ENCODE measurements at places on chromosomes 12 and 14.

DNA sequence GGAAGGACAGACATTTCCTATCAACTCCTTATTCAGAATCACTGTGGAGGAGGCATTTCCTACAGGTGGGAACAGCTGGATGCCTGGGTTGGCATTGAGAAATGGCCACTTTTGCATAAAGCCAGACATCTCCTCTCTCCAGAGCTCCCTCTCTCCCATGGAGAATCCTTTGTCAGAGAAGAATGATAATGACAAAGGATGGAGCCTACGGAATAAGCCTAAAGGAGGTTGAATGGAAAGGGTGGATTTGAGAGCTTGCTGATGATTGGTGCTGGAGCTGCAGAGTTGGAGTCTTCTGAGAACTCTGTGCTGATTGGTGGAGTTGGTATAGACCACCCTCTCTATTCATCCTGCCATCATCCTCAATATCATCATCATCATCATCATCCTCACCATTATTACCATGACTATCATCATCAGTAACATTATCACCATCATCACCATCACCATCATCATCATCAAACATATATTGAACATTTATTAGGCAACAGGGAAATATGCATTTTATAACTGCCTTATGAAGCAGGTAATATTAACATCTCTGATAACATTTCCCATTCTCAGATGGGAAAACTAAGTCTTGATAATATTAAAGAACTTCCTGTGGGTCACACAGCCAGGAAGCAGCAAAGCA lies 89.2 kb upstream of the HSPB8 start:
- peak; percentile 57 for DNase-seq

DNA sequence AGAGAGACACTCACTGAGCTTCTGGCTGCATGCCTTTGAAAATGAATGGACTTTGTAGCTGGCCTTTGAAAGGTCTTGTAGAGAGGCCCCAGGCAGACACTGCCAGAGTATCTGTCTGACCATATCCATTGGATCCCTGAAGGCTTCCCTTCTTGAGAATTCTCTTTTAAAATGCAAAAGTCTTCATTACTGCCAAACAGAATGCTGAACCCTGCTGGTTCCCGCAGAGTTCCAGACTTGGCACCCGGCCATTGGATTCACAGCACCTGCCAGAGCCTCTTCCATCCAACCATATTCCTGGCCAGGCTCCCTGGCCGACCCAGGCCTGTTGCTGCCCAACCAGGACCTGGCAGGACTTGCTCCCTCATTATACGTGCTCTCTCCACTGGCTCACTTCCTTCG lies 182.5 kb downstream of the GXYLT1 start:
- DNase-seq: no peak

- peak; percentile 51 for DNase-seq
Observed at GRCh38 chr12:122980183-122981035, at the start of gene ARL6IP4. Gene ARL6IP4 (plus strand): TSS chr12:122980681. CDS start chr12:122981140, 459 bp downstream.

DNA sequence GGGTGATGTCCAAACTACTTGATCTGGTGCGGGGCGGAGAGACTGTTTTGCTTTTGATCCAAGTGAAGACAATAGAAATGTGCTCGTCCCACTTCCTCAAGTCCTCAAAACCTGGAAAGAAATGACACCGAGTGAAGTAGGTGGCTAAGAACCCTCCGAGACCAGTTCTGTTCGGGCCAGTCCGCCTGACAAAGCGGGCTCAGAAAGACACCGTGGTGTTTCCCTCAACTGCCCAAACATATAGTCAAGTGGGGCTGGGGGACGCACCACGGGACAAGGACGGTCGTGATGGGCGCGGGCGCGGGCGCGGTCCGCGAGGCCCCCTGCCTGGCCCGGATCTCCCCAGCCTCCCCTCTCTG lies 1.6 kb downstream of the PHLDA1 start:
- no peak for DNase-seq

GRCh38 chr12:111041091-111041490 lies 120.7 kb upstream of the MYL2 start:
- DNase-seq: no peak

GRCh38 chr12:106249411-106250135 lies 1.8 kb upstream of the CKAP4 start:
- no peak for DNase-seq

- DNase-seq: no peak
Observed at GRCh38 chr12:88922816-88923215, 342.5 kb upstream of the KITLG start.

DNA sequence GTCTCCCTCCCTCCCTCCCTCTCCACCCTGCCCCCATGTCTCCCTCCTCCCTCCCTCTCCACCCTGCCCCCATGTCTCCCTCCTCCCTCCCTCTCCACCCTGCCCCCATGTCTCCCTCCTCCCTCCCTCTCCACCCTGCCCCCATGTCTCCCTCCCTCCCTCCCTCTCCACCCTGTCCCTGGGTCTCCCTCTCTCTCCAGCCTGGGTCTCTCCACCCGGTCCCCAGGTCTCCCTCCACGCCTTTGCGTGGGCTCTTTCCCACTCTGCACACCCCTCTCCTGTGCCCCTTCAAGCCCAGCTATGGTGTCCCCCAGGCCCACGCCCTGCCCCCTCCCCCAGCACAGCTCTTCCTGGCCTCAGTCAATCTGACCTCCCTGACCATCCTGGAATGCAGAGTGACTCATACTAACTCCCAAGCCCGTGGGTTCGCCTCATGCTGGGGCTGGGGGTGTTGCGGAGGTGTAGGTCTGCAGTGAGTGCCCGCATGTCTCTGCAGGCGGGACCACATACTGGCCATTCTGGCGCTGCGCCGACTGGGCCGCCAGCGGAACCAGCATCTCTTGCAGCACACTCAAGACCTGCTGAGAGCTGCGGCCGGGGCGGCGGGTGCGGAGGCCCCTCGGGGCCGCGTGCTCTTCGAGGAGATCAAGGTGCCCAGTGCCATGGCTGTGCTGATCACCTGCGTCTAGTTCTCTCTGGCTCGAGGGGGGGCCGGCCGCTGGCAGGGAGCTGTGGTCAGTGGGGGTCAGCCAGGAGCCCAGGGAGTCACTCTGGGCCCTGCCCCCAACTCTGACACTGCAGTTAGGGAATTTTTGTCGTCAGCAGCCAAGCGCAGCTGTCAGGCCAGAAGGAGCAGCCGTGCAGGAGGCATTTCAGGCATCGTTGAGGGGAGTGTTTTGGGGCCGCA lies 13.5 kb upstream of the TNFAIP2 start:
- DNase-seq: no peak

DNA sequence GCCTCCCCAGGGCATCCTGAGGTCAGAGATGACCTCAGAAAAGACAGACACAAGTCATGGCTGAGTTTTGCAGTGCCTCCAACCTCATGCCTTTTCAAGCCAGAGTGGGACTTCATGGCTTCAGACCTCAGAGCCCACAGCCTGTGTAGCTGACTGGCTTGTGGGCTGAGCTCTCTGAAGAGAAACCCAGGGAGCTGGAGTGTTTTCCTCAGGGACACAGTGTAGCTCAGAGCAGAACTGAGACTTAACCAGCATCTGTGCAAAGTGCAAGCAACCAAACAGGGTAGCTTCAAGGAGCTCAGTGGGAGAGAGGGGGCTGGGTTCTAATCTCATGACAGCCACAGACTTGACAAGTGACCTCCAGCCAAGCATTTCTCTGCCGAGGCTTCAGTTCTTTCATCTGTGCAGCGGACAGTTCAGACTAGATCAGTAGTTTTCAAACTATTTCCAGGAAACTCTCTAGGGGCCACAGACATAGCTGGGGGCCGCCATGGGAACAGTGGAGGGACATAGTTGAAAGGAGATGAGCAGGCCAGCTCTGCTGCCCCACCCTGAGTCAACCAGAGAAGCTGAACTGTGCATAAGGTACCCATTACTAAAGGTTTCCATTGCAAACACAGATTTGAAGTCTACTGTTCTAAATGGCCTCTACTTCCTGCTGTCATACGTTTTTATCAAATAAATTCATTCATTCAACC lies 80.0 kb downstream of the LGMN start:
- DNase-seq: no peak
